Activated gamma-delta T cell treated with anti-CD3 and anti-CD28 coated beads, Interleukin-2, amount 50 U/mL, for 16 hours (primary cell): ENCODE measurements at places on chromosomes 5 and 9.

DNA sequence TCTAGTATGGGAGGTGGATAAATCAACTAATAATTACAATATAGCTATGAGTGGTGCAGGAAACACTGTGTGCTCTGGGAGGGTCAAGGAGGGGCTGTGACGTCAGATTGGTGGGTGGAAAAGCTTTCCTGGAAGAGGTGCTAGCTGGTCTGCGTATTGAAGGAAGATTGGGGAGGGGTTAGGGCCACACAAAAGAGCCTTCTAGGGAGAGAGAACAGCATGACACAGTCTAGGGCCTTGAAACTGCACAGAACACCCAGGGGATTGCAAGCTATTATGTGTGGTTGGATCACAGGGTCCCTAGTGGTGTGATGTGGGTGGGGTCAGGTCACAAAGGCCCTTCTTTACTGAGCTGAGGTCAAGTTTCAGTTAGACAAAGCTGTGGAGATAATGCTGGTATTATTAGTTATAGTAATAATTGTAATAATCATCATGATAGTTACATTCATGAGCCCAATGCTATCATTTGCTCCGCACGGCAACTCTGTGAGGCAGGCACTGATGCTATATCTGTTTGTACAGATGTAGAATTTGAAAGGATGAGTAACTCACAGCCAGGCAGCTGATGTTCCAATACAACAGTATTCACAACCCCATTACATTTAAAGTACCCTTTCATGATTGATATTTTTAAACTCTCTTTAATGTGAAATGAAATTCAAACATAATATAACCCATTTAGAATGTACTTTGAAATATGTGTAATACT is 197.4 kb upstream of the IL12B start:
- no peak for DNase-seq

DNA sequence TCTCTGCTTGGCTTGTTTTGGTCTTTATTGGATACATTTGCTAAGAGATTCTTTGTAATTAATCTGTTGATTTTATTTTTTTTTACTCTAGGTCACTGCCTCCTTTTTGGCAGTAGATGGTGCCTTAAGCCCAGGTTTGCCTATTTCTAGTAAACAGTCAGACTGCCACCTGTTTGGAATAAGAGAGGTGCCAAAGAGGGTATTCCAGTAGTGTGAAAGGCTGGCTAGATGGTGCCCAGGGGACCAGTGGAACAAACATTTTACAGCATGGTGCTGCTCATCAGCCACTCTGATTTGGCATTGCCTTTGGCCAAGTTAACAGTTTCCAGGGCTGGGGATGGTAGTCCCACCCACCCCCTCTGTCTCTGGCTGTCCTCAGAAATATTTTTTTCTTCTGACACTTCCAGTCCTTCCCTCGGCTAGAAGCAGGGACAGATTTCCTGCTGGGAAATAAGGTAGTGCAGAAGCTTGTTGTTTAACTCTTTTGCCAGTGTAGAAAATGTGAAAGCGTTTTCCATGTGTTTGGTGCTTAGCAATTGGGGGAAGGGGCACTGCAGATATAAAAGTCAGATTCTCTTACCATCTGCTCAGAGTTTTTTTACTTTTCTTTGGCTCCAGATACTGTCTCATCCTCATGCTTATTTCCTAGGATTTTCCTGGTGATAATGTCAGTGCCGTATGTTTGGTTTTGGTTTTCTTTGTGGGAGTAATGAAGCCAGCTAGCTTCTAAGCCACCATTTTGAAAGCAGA is 36.6 kb upstream of the FBXL7 start:
- no peak for DNase-seq

- no peak for DNase-seq
Observed at GRCh38 chr5:126810596-126811380, 33.9 kb downstream of the LMNB1 start.

DNA sequence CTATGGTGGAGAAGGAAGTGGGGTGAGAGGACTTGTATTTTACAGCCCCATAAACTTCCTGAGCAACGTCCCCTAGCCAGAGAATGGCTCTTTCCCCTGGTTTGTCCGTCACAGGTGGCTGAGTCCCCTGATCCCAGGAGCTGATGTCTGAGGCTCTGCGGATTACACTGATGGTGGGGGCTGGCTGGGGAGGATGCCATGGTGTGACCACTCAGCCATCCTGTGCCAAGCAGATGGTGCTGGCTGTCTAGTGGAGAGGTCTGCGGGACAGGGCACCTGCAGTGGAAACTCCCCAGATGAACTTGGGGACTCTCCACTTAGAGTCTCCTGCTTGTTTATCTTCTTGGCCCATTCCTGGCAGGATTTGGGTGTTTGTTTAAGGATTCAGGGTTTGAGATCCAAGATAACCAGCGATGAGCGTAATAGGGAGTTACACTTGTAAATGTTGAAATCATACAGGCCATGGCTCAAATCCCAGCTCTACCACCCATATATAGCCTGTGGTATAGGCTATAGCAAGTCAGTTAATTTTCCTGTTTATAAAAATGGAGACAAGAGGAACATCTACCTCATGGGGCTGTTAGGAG is 4.7 kb upstream of the PTGS1 start:
- DNase-seq, result no peak

DNA sequence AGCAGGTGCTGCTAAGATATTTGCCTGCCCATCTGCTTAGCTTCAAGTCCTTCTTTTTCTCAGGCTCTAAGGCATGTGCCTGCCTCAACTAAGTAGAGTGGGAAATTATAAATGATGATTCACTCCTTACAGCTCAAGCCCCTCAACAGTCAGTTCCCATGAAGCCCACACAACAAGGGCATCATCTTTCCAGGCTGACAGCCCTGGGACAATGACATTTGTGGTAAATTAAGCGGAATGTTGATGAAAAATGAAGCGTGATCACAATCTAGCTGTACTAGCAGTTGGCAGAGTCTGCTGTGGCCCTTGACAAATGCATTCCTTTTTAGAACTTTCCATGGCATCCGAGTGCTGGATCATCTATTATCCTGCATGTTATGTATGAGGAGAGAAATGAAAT is 548.6 kb downstream of the KIF4B start:
- no peak for DNase-seq

GRCh38 chr9:3151672-3152576 is 308.0 kb upstream of the PUM3 start:
- no peak for DNase-seq

- DNase-seq, result no peak
Observed at GRCh38 chr5:83507431-83507830, 35.9 kb downstream of the VCAN start.

- DNase-seq, result no peak
Observed at GRCh38 chr5:34474573-34475021, 181.5 kb upstream of the RAI14 start.

DNA sequence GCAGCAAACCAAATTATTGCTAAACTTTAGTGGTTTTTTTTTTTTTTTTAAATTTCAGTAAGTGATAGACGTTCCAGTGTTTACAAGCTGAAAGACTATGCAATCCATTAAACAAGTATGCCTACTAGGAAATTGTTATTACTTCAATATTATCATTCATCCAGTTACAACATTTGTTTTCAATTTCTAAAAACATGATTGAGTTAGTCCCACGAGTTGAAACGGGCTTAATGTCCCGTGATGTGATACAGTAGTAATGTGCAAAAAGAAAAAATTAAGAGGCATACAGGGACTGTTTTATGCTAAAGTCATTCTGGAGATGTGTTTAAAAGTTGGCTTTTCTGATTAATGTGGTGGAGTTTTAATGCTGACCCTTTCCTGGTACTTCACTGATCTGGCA is 550.3 kb upstream of the DMAC1 start:
- DNase-seq, result no peak

- no peak for DNase-seq
Observed at GRCh38 chr5:65268525-65268924, 213.2 kb downstream of the ADAMTS6 start.

GRCh38 chr5:159802661-159803060 is 113.6 kb upstream of the ADRA1B start:
- no peak for DNase-seq

GRCh38 chr9:36991516-36992134 is 42.4 kb downstream of the PAX5 start:
- DNase-seq, result no peak

DNA sequence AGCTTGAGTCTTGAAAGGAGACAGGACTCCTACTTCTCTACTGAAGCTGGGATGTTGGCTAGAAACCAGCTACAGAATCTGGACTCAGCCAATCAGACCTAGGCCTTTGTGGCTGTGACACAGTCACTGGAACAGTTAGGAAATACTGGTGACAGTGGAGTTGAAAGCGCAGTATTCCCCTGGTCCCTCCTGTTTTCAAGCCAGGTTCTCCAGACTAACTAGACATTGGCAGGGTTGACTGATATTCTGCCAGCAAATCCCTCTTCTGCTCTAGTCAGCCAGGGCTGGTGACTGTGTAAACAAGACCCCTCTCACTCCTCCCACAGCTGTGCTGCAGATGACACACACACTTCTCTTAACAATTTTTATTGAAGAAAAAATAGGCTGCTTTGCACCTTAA is 8.7 kb downstream of the SHROOM1 start:
- no peak for DNase-seq

DNA sequence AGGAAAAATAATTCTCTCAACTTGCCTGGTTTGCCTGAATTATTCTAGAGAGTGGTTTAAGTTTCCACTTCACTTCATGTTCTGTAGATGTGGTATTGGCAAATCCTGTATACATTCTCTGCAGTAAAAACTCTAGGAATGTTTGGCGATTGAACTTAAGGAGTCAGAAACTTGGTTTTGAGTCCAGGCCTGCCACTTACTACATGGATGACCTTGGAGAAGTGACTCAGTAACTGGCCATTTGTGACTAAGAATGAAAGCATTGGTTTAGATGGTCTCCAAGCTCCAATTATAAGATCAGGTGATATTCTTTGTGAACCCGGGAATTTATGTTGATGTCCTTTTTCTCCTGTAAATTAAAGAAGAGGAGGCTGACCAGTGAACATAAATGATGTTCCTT is 233.8 kb downstream of the GAS1 start:
- no peak for DNase-seq

DNA sequence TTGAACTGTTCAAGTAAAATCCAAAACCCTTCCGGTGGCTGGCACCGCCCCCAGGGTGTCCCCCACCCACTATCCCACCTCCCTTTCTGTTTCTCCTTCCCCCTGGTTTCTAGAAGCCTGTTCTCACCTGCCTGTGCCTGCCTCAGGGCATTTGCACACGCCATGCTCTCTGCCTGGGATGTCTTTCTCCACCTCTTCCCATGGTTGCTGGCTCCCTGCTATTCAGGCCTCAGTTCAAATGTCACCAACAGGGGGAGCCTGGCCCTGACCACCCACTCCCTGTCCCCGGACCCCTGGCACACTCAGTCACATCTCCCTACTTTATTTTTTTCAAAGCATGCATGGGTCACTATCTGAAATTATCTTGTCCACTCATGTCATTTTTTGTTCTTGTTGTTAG is 39.9 kb upstream of the EEIG1 start:
- no peak for DNase-seq

DNA sequence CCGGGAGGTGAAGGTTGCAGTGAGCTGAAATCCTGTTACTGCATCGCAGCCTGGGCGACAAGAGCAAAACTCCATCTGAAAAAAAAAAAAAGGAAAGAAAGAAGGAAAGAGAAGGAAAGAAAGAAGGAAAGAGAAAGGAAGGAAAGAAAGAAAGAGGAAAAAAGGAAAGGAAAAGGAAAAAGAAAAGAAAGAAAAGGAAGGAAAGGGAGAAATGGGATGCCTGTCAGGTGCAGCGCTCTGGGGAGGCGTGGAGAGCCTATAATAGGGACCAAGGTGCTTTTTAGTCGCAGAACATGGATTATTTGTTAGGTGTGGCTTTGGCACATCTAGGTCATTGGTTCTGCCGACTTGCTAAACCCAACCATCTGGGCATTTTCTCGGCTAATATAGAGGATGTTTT is 17.9 kb downstream of the EXOSC2 start:
- no peak for DNase-seq

GRCh38 chr9:21570643-21571275 is 88.6 kb upstream of the IFNE start:
- DNase-seq, result no peak

DNA sequence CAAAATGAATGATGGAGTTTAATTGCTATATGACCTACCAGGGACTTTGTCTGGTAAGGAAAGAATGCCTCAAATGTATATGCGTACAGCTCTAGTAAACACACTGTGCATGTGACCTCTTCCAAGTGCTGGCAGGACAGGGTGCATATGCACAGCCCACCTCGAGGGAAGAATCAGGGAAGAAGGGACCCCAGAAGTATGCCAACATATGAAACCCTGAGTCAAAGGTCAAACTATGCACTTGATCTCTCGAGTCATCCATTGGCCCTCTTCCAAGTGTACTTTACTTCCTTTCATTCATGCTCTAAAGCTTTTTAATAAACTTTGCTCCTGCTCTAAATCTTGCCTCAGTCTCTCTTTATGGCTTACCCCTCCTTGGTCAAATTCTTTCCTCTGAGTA is 804.6 kb upstream of the COX7C start:
- DNase-seq, result no peak

GRCh38 chr9:123395276-123395688 is 39.3 kb downstream of the CRB2 start:
- no peak for DNase-seq

DNA sequence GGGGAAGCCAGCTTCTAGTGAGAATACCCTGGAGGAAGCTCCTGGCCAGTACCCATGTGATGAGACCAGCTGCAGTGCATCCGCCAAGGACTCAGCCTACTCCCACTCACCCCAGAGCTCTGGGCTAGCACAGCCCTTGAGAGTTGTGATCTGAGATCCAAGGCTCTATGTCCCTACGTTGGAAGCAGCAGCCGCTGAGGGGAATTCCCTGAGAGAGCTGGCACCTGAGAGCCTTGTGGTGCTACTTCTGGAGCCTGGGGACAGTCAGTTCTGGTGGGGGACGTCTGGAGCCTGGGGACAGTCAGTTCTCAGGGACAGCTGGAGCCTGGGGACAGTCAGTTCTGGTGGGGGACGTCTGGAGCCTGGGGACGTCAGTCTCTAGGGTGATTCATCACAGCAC is 39.2 kb downstream of the PDZD2 start:
- DNase-seq, result no peak

GRCh38 chr5:177361418-177362291 is 3.9 kb downstream of the RGS14 start:
- DNase-seq, result no peak

DNA sequence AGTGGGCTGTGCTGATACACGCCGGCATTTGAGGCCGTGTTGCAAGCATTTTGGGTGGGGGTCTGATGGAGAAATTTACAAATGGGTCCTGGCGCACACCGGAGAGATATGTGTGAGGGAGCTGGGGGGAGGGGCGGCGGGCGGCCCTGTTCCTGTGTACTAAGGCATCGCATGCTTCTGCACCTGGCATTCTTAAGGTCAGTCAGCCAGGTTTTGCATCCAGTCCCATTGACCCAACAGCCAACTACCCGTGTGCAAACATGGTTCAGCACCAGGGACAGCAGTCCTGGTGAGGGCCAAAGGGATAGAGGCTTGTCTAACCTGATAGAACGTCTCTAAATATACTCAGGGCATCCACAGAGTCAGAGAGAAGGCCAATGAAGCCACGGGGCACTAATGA is 839 bp downstream of the GABRG2 start:
- DNase-seq, result no peak

- DNase-seq, result no peak
Observed at GRCh38 chr5:15574806-15575325, 74.9 kb downstream of the FBXL7 start.
